Stimulated activated CD4-positive, alpha-beta T cell treated with anti-CD3 and anti-CD28 coated beads, Interleukin-4, amount 100 ng/mL, for 48 hours (primary cell): ENCODE measurements at places on chromosomes 5 and 9.

DNA sequence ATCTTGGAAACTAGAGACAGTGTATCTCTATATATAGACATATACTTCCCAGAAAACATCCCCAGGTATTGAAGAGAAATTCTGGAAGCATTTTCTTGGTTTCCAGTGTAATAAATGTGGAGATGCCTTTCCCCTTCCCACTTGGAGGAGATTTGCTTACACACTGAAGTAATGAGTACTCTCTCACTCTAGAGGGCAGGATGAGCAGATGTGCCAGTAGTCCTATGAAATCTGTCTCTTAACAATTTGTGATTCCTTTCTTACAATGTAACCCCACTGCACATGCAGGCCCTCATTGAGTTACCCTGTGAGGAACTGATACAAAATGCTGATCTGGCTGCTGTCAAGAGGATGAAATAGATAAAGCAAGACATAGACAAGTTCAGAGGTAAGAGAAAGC, 567.2 kb downstream of the SLCO4C1 start:
- DNase-seq, result no peak

- DNase-seq, result no peak
Measured at GRCh38 chr5:43601454-43602260, 1.3 kb upstream of the NNT start.

DNA sequence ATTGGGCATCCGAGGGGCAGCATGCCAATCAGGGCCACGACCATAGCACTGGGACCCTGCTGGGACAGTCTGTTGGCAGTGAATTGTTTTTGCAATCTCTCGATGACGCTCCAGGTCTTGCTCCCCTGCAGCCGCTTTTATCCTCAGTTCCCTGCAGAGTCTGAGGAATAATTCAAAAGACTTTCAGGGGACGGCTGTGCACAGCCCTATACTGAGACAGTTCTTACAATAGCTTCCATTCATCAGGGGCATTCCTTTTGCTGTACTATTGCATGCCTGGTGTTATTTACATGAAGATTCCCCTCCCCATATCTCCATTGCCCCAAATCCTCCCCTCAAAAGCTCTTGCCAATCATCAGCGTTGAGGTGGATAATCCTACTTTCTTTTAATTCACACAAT, 163.3 kb upstream of the WWC1 start:
- DNase-seq, result no peak

GRCh38 chr5:86806206-86806605, 188.5 kb downstream of the COX7C start:
- no peak for DNase-seq

DNA sequence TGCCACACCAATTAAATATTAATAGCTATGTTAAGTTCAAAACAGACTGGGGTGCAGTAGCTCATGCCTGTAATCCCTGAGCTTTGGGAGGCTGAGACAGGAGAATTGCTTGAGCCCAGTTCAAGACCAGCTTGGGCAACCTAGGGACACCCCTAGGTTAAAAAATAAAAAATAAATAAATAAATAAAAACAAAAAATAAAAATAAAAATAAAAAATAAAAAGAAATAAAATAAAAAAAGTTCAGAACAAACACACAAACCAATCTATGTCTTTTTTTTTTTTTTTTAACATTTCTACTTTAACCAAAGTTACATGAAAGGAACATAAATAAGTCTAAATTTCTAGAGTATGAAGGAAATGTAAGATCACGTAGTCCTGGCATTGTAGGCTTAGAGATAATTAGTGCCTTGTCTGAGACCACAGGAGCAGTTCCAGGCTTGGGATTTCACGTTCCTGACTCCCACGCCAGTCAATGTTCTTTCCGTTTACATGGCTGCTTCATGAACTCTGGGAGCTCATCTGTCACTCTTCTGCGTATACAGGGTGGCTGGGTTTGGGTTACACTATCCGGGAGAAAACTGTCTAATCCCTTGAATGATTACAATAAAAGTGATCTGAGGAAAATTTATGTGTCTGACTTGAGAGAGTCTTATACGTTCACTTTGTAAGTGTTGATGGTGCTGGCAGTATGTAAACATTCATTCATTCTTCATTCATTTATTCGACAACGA, 85.2 kb downstream of the KIAA1958 start:
- DNase-seq, result no peak

DNA sequence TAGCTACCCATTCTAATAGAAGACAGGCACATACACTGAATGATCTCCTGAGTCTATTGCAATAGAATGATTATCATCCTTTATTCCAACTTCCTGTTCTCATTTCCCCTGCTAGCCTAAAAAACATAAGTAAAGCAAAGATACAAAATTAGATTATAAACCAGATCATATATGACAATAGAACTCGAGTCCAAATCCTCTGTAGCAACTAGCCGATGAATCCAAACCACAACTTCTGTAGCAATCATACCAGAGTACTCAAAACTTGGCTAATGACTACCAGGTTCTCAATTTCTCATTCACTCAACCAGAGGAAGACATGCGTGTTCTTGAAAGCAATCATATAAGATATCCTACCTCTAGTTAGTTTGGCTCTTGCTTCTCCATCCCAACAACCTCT, 622.1 kb downstream of the PSAT1 start:
- DNase-seq, result no peak

GRCh38 chr9:123556464-123557435, 200.8 kb downstream of the CRB2 start:
- DNase-seq, result no peak

DNA sequence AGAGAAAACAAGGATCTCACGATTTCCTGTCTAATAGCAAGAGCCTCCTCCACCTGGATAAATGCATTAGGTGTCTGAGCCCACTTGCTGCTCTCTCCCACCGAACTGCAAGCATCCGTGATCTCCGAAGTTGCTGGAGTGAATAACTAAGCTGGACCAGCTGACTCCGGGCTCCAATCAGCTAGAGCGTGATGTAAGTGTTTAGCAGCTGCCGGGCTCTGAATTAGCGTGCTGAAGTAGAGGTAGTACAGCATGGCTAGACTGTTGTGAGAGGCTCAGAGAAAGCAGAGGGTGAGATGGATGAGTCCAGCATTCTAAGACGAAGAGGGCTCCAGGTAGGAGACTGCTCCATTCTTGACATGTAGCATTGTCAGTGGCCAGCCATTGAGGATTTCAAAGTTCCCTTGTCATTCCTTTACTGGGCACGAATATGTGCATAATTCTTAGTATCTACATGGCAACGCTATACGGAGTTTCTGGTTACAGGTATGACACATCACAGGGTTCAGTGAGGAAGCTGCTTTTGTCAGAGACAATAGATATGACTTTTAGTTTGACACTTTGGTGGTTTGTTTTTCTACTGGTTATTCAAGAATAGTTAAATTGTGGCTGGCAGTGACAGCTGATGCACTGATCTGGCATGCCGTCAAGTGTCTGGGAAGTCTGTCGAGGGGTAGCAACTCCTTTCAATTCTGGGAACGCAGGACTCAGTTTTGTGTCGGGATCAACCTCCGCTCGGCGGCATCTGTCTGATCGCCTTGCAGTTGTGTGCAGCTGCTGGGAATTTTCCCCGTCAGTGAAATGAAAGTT, 232.6 kb downstream of the MAST4 start:
- DNase-seq, result no peak

DNA sequence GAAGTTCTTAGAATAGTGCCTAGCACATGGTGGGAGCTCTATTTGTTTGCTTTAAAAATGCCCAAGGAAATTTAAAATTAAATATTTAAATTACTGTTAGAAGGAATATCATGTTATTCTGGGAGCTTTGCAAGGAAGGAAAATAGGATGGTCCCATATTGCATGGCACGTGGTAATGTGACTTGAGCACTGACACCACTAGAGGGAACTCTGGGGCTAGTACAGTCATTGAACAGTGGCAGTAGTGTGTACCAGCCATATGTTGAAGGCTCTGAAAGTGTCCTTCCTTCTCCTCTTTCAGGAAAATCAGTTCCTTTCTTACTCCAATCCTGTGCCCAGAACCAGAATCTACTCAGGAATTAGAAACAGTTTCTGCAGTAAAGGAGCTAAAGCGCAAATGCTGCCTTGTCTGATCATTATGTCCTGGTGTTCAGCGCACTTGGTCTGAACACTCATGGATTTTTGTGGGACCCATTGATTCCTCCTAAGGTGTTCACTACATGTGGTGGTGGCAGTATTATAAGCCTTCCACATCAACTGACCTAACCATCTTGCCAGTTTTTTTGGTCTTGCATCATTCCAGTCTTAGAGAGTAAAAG, 54.1 kb downstream of the GDA start:
- DNase-seq, result no peak

GRCh38 chr9:83778164-83778563, 39.4 kb downstream of the GKAP1 start:
- no peak for DNase-seq

- no peak for DNase-seq
Measured at GRCh38 chr9:132823370-132824145, 54.5 kb downstream of the AK8 start.

- no peak for DNase-seq
Measured at GRCh38 chr9:114482593-114482992, 22.7 kb downstream of the WHRN start.

- DNase-seq, result no peak
Measured at GRCh38 chr5:172680921-172681320, 39.9 kb downstream of the NEURL1B start.

- DNase-seq, result no peak
Measured at GRCh38 chr9:19255821-19256220, 25.3 kb downstream of the DENND4C start.

DNA sequence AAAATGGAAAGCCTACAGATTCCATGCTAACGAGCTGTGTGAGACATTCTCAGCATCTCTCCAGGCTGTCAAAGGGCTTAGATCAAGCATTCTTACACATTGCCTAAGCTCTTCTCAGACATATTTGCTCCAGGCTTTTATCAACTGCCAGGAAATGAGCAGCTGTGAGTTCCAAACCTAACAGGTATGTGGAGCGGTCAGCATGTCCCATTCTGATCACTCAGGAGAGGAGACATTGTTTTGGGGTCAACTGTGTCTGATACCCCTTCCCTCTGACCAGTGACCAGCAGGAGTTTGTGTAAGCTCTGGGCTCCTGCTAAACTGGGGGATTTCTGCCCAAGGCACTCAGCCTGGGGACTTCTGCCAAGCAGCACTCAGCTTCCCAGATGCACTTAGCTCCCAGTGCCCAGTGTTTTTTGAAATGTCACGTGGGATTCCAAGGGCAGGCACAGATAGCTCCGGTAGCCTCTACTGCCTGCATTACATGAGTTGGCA, 229.1 kb downstream of the SEC61B start:
- no peak for DNase-seq

DNA sequence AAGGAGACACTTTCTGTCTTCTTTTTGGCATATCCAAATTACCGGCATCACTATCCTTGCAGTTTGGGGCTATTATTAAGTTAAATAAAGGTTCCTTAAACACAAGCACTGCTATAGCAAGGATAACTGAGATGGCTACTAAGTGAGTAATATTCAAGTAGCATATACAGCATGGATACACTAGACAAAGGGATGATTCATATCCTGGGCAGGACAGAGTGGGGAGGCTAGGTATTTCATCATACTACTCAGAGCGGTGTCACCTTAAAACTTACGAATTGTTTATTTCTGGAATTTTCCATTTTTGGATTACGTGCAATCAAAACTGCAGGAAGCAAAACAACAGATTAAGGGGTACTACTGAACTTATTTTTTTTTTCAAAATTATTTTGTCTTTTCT, 54.1 kb downstream of the FER start:
- DNase-seq, result no peak

DNA sequence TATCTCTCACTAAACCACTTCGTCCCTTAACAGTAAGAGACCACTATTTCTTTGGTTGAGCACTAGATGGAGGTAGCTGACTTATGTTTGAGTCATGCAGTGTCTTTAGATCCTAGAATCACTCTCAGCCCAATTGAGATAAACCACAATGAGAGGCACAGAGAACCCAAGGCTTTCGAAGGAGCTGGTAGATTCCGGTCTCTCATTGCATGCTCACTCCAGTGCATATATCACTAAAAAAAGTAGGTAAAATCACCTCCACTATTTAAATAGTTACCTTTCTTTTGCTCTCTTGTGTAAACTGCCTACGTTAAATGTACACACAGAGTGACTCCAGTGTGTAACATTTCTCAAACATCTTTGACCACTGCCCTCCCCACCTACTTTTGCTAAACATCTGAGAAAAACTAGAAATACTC, 27.6 kb downstream of the ACTL7A start:
- DNase-seq, result no peak

GRCh38 chr9:16322849-16323248, 547.6 kb downstream of the BNC2 start:
- DNase-seq, result no peak

DNA sequence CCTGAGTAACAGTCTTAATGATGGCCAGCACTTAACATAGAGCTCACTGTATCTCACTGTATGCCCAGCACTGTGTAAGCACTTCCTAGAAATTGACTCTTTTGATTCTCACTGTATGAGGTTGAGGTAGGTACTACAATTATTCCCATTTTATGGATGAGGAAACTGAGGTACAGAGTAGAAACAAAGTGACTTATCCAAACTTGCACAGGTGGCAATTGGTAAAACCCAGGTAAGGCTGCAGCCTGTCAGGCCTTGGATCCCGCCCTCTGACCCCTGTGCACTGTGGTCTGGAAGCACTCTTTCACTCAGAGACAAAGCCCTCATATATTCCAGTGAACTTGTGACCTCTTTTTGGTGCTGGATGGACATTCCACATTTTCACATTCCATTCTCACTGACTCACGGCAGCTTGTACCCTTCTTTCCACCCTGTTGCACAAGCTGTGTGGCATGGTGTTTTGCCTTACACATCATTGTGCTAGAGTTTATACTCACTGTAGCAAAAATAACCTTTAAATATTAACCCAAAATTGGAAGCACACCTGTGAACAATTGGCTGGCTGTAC, 21.7 kb downstream of the ANKRD55 start:
- no peak for DNase-seq

DNA sequence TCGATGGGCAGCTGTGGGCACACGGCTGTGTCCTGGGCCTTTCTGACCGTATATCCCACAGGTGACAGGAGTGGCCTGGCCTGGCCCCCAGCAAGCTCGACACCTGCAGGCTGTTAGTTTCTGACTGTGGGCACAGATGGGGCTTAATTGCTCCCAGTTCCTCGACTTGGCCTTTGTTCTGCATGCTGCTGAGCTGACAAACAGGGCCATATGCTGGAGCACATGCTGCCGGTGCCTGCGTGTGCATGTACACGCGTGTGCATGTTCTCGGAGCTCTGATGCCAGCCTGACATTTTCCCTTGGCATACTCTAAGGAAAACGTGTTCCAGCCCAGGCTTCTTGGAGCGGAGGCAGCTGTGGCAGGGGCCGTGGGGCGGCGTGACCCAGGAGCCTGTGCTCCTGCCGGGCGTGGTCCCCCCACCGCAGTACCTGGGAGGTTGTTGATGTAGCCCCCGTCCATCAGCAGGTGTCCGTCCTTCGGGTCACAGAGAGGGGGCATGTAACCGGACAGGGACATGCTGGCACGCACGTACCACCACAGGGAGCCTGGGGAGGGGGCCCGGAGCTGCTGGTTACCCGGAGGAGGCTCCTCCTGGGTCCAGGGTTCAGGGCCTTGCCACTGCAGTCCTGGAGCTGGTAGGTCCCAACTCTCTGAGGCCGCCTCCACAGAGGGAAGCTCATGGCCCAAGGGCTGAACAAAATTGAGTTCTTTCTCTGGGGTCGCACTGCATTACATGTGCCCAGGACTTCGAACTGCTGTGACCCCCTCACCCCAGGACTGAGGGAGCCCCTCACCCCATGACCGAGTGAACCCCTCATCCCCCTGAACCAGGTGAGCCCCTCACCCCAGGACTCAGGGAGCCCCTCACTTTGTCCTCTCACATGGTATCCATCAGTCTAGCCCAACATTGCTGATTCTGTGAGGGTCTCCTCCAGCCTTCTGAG, 4.1 kb upstream of the NSMF start:
- DNase-seq, result no peak

- no peak for DNase-seq
Measured at GRCh38 chr9:101639785-101640665, 45.3 kb upstream of the PPP3R2 start.
